ENCODE measurements at places on chromosomes 3 and 15.

DNA sequence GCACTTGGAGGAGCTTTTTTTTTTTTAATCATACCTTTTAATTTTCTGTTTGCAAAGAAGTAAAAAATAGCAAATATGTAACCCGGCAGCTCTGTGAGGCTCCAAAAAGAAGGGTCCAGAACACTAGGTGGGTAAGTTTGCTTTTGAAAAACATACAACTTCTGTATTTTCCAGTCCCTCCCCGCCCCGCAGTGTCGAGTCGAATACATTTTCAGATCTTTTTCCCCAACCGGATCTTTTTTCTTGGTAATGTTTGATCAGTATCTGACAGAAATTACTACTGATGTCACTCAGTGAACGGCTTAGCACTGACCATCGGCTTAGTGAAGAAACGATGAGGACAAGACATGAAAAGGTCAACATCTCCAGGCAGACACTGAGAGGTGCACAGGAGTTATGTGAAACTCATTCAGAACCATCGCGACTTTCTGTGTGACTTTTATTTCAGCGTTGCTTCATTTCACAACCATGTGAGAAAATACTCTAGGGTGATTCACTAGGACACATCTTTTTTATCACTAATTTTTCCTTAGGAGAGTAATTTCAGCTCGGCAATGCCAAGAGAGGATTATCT is 11.0 kb downstream of the ISL2 start:
- peak; percentile 38 for DNase-seq

- no peak for DNase-seq
These were observed 86.3 kb downstream of the SH3GL3 start for GRCh38 chr15:83533410-83533962.

- DNase-seq = peak; percentile 39
These were observed 714 bp downstream of the ECT2 start for GRCh38 chr3:172751175-172751704.

- peak; percentile 88 for DNase-seq
These were observed 340.3 kb upstream of the RBMS3 start for GRCh38 chr3:28940530-28940929.

- no peak for DNase-seq
These were observed 37.0 kb upstream of the CNTN6 start for GRCh38 chr3:1055870-1056269.

GRCh38 chr15:96122077-96123027 is 208.1 kb upstream of the NR2F2 start:
- peak; percentile 50 for DNase-seq

DNA sequence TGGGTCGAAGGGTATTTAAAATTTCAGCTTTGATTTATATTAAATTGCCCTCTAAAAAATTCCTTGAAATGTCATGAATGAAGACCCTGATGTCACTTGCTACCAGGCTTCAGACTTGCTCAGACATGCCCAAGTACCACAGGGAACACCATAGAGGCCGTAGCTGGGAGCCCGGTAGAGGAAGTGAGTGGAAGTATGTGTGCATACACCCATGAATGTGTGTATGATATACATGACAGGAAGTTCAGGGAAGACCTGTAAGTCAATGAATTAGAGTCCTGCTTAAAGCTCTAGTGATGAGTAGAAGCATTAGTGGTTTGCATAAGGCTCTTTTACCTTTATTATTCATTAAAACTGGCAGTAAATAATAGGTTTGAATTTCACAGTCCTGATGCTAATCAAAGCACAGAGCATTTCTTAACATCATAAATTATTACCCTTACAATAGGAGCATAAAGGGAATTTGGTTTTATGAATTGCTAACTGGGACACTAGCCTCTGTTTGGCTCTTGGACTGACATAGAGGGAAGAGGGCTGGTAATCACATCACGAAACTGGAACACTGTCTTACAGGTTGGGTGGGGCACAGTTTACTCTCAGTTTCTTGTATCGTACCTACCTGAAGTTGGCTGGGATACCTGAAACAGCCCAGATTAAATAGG is 144.4 kb downstream of the CHST2 start:
- DNase-seq = no peak

DNA sequence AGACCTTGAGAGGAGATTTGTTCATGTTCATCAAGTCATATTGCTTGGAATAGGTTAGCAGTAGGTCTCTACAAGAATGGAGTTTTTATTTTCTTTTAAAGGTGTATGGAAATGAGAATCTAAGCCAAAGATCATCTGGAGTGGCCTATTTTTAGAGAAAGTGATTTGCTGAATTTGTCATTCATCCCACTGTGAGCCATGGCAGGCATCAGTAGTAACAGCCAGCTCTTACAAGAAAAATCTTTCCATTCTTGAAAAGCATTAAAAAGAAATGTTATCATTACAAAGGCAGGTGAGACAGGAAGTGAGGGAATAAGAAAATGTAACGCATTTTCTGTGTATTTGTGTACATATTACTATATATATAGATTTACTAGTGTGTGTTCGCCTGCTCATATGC is 29.6 kb downstream of the STAC start:
- DNase-seq = no peak

GRCh38 chr15:44918136-44918535 is 38.4 kb upstream of the TERB2 start:
- no peak for DNase-seq

- no peak for DNase-seq
These were observed 145.2 kb downstream of the TAFA4 start for GRCh38 chr3:68787106-68787626.

GRCh38 chr3:49781415-49782199 is 4.7 kb downstream of the IP6K1 start:
- DNase-seq = no peak

- no peak for DNase-seq
These were observed 35.1 kb downstream of the EIF2AK4 start for GRCh38 chr15:39969002-39969394.

- no peak for DNase-seq
These were observed 269.0 kb downstream of the OXSM start for GRCh38 chr3:26058901-26059321.

GRCh38 chr15:68581725-68582124 is 2.9 kb downstream of the CORO2B start:
- peak; percentile 47 for DNase-seq

DNA sequence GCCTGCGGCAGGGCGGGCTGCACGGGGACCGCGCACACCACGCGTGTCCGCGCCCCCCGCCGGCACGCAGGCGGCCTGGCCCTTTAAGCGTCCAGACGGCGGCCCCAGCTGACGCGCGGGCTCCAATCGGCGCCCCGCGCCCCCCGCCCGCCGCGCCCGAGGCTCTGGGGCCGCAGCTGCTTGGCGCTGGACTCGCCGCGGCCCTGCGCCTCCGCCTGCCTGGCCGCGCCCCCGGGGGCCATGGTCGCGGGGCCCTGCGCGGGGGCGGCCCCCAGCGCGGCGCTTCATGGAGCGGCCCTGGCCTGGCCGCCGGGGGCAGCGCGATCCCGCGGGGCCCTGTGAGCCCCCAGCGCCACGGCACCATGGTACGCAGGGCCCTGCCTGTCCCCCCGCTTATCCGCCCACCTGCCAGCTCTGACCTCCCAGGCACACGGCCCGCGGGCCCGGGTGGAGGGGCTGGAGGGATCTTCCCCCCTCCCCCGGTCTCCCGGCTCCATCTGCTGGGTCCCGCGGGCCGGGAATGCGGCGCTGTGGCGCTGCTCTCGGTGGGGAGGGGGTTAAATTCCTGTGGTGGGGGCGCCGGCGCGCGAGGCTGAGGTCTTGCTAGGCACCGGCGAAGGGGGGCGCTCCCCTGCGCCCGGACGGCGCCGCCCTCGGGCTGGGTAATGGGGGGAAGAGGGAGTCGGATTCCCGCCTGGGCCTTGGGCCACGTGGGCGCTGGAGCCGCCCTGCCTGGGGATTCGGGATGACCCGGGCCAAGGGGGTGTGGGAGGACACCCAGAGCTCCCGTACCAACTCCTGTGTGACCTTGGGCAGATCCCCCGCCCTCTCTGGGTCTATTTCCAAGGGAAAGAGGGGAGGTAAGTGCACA is 1.1 kb downstream of the ZBTB47 start:
- DNase-seq = peak; percentile 65

GRCh38 chr3:181998828-181999227 is 287.1 kb downstream of the SOX2 start:
- DNase-seq = no peak

GRCh38 chr15:71611553-71612396 is 198.6 kb upstream of the NR2E3 start:
- DNase-seq = no peak

Measured in EL (cell line).